ENCODE measurements at places on chromosomes 5 and 9. TPM values are rescaled to one million over a fixed set of nuclear protein-coding genes. Genes with fewer than 3 reads are reported as not detected.

DNA sequence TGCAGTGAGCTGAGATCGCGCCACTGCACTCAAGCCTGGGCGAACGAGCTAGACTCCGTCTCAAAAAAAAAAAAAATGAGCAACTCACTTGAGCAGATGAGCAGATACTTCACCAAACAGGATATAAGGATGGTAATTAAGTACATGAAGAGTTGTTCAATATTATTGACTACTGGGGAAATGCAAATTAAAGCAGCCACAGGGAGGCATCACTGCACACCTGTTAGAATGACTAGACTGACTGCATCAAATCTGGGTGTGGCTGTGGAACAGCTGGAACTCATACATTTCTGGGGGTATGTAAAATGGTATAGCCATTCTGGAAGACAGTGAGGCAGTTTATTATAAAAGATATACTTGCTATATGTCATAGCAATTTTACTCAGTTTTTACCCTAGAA lies 93.0 kb downstream of the WNK2 start:
- DNase-seq, result no peak

Gene TXNDC8
- total RNA-seq, result not detected

Gene PCDHB12
- total RNA-seq, result 2.8 TPM

Gene ANKRD34B
- total RNA-seq, result not detected

Gene ADAMTS16
- 0.52 TPM for total RNA-seq
